ENCODE measurements at places on chromosomes 3 and 15. TPM values are rescaled to one million over a fixed set of nuclear protein-coding genes. Genes with fewer than 3 reads are reported as not detected.

SHC4 gene
- total RNA-seq: 0.18 TPM

MASP1 gene
- 0.46 TPM for total RNA-seq

DNA sequence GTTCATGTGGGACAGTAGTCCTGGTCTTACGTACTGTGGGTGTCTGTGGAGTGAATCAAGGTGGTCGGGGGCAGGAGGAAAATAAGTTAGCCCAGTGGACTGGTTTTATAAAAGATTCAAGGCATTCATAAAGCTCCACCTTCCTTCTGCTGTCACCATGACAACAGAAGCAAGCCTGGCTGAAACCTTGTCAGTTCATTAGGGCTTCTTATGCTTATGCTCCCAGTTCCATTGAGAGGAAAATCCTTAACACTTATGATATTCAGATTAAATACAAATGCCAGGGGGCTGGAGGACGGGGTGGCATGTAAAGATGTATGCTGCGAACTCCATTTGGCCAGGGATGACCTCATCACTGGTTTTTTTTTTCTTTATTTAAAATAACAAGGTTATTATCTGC, 283.1 kb upstream of the ATP10A start:
- no peak for DNase-seq

LMCD1 gene
- total RNA-seq: 14.0 TPM

DNA sequence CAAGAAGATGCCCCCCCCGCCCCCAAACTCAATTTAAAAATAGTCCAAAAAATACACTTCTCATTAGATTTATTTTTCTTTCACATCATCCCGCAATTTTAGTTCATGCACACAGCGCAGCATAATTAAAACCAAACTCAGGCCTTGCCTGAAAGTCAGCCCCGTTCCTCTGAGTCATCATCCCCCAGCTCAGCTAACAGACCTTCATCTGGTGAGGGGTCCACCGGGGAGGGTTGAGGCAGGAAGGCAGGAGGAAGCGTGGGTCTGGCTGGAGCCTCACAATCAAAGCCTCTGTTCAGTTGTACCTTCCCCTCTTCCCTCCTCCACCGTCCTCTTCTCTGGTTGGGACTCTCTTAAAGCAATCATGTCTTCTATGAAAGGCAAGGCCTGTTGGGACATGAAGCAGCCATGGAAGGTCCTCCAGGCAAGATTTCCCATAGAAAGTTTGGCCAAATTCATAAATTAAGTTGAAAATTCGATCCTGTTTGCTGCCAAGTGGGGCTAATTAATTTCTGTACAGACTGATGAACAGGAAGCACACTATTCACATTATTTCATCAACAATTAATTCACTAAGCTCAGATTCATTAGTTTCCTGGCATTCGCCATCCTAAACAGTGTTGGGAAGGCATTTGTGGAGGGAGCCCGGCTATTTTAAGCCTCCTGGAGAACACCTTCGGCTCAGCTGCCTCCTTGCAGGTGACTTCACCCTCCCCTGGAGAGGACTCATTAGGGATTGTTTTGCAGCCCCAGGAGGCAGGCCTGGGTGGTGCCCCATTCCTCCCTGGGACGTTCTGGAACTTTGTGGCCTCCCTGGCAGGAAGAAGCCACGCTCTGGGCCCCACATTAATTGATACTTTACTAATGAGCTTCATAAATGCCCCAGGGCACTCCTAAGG, 72.3 kb upstream of the BNC1 start:
- no peak for DNase-seq
